ENCODE measurements at places on chromosomes 5 and 9.

DNA sequence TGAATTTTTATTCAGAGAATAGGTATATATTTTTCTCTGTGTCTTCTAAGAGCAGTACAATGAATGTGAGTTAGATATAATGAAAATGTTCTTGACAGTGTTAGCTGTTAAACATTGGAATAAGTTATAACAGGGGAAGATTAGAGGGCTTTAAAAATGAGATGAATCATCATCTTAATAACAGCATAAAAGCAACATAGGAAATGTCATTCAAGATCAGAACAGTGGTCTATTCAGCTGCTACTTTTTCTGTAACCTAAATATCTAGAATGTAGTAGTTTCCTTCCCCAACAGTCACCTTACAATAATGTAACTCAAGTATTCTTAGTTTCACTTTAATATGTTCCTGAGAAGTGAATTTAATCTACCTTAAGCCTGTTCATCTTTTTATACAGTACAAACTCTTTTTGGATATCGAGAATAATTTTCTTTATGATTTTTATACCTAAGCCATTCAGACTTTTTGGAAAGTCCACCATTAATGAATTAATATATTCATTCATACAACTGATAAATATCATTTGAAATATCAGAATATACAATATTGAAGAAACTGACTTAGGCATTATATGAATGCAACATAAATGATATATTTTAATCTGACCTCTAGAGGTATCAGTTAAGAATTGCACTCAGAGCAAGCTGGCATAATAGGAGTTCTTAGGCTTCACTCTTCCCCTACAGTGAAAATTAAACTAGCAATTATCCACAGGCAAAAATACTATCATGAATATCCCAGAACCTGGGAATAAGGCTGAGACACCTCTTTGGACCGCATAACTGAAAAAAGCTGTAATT is 66.1 kb upstream of the EDIL3 start:
- DNase-seq: no peak

GRCh38 chr9:79470954-79471353 is 100.8 kb upstream of the TLE4 start:
- no peak for DNase-seq

DNA sequence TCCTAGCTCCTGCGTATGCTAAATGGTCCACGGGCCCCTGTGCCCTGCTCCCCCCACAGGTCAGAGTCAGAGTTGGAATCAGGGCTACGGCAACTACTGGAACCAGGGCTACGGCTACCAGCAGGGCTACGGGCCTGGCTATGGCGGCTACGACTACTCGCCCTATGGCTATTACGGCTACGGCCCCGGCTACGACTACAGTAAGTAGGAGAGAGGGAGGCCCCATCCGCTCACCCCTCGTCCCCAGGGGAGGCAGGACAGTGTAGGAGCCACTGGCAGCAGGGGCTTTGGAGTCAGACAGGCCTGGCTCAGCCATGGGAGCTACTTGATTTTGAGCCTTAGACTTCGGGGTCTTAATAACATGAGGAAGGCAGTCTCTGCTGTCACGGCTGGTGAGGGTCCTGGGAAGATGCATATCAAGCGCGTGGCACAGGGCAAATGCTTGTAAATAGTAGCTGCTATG is 5.8 kb downstream of the HNRNPAB start:
- DNase-seq: no peak

DNA sequence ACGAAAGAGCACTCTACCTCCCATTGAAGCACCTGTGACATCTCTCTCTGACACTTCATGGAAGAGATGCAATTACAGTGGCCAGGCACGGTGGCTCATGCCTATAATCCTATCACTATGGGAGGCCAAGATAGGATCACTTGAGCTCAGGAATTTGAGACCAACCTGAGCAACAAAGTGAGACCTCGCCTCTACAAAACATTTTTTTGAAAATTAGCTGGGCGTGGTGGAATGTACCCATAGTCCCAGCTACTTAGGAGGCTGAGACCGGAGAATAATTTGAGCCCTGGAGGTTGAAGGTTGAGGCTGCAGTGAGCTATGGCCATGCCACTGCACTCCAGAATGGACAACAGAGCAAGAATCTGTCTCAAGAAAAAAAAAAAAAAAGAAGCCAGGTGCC is 45.5 kb downstream of the GLDC start:
- DNase-seq: no peak

- DNase-seq: no peak
Measured at GRCh38 chr5:179905161-179905560, 2.5 kb downstream of the TBC1D9B start.

DNA sequence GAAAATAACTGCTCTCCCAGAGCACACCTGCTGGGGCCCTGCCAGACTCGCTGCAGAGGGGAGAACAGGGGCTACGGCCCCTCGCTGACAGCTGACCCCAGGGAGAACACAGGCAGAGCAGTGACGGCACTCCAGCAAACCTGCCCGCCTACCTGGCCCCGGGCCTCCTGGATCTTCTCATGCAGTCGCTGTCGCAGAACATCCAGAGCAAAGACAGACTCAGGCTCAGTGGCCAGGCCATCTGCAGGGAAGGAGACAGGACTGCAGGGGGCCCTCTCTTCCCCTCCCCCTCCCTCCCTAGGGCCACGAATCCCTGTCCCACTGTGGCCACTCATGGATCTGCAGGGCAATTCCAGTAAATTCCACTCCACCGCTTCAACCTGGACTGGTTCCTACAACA is 2.4 kb downstream of the SURF6 start:
- no peak for DNase-seq

DNA sequence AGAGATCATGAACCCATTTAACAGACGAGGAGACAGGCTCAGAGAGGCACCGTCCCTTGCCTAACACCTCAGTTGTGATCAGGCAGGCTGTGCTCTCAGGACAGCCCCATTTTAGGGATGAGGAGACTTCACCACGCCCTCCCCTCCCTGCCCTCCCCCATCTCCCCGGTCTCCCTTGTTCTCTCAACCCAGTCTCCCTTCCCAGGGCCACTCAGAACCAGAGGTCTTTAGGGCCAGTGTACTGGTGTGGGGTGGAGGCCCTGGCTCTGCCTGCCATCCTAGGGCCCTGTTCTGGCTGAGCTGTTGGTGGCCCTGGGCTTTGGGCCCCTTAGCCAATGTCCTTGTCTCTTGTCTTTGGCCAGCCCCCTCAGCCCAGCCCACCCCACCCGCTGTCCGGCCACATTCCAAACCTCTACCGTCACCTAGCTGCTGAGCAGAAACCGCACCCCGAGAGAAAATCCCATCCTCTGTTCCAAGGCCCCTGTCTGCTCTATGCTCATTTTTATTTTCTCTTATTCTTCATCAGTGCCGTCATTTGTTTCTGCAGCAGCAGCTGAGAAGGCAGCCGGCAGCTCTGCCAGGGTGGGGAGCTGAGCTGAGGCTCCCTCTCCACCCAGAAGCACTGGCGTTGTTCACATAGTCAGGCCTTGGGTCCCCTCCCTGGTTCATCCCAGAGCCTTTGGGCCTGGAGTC is 33.9 kb downstream of the OLFML2A start:
- no peak for DNase-seq

DNA sequence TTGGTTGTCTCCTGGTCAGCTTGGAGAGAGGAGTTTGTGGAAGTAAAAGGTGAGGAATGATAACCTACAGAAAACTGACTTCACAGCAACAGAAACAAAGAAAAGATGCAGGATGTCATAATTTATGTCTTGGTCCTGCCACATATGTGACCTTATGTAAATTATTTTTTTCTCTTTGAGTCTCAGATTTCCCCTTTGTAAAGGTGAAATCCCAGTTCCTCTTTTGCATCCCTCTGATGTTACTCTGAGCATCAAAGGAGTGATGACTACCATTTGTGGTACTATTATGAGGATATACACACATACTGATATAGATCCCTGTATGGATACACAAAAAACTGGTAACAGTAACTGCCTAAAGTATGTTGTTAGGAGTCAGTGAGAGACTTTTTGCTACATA is 1.4 kb upstream of the THG1L start:
- no peak for DNase-seq

GRCh38 chr9:135146766-135147473 is 59.5 kb downstream of the OLFM1 start:
- no peak for DNase-seq

DNA sequence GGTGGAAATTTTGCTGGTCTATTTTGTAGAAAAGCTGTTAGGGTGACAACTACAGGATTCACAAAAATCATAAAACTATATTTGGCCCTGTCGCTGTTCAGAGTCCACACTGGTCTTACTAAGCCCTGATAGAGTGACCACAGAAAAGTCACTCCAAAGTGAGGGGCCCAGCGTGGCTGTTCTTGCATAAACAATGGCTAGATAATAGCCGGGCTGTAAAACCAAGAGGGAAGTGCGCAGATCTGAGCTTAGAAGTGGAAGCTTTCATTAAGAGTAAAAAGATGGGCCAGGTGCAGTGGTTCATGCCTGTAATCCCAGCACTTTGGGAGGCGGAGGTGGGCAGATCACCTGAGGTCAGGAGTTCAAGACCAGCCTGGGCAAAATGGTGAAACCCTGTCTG is 15.5 kb upstream of the CTSL start:
- no peak for DNase-seq

GRCh38 chr9:92714016-92714415 is 44.1 kb upstream of the IPPK start:
- no peak for DNase-seq

DNA sequence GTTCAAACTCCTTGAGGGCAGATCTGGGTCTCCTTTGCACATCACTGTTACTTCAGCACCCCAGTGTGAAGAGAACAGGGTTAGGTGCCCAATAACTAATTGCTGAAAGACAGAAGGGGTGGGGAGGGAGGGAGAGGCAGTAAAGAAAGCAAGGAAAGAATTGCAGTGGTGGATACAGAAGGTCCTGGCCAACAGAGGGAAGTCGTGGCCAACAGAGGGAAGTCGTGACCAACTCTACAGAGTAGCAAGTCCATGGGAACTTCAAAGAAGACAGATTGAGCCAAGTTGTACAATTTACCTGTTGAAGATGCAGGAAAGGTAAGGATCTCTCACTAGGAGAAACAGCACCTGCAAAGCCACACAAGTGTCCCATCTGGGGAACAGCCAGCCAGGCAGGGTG is 27.0 kb downstream of the CCNJL start:
- DNase-seq: no peak

DNA sequence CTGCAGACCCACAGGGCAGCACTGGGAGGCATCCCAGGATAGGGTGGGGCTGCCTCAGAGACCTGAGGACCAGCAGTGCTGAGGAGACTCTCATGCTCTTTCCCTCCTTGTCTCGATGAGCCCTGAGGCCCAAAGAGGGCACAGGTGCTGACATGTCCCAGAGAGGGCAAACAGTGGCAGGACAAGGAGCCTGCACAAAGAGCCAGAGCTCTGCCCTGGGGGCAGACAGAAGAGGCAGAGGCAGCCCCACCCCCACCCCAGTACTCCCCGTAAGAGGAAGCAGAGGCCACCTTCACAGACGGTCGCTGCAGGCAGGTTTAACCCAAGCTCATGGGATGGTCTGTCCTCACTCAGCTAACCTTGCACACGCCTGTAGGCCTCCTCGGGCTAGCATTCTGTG is 29.4 kb upstream of the TTLL11 start:
- DNase-seq: no peak

- DNase-seq: no peak
Measured at GRCh38 chr5:115809946-115810345, 6.5 kb downstream of the CDO1 start.

GRCh38 chr9:2634153-2634552 is 12.6 kb downstream of the VLDLR start:
- no peak for DNase-seq

DNA sequence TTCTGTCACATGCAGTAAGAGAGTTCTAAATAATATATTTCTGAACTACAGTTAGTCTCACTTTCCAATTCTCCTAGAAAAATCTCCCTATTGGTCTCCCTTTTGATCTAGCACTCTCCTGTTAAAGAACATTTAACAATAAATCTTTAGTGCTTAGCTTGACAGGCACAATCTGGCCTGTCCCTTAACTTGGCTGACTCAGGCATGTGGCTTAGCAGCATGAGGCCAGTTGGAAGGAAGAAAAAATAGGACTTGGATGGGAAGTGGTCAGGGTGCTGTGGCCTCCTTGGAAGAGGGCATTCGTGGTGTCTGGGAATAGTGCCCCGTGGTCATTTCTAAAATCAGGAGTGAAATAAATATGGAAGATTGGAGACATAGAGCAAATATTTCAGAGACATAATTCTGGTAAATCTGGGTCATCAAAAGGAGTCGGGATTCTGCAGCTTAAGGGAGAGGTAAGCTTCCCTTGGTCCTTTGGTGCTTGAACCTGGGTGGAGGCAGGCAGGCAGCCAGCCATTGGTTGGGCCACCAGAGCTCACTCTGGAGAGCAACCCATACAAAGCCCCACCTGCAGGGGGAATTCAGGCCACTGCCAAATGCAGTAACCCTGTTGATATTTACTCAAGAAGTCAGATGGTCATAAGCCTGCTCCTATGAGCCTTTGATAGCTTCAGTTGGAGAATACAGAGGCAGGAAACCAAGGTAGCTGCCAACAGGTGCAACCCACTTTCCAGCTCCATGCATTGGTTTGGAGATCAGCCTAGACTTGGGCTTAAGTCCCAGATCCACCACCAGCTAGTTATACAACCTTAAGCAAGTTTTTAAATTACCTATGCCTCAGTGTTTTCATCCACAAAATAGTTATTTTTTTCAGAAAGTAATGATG is 28.8 kb upstream of the TLE4 start:
- no peak for DNase-seq

DNA sequence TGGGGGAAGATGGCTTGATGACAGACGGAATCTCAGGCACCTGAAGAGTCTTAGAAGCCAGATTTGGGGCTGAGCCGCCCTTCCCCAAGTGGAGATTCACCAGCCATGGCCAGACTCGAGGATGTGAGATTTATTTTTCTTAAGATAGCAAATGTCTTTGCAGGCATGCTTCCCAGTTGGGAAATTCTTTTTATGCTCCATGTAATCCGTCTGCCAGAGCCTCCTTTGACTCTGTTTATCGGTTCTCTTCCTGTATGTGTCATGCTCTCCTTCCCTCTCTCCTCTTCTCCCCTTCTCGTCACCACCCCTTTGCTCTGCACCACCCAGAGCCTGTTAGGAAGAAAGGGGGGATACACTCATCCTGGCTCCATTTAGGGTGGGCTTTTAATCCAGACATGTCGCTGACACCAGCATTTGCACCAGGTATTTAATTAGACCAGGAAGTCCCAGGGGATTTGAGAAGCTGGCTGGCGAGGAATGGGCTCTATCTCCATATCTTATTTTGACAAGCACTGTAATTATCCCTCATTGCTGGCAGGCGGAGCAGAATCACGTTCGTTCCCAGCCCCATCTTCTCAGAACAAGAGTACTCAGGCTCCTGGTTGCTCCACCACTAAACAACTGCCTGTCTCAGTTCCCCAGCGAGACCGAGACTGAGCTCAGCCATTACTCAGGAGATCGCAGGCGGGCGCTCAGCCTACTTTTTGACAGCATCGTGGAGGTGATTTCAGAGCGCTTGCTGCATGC is 50.9 kb downstream of the KCNIP1 start:
- no peak for DNase-seq

GRCh38 chr5:94841598-94842322 is 223.3 kb downstream of the SLF1 start:
- DNase-seq: no peak
